ENCODE measurements at places on chromosomes 2 and 18. TPM values are rescaled to one million over a fixed set of nuclear protein-coding genes. Genes with fewer than 3 reads are reported as not detected.

DNA sequence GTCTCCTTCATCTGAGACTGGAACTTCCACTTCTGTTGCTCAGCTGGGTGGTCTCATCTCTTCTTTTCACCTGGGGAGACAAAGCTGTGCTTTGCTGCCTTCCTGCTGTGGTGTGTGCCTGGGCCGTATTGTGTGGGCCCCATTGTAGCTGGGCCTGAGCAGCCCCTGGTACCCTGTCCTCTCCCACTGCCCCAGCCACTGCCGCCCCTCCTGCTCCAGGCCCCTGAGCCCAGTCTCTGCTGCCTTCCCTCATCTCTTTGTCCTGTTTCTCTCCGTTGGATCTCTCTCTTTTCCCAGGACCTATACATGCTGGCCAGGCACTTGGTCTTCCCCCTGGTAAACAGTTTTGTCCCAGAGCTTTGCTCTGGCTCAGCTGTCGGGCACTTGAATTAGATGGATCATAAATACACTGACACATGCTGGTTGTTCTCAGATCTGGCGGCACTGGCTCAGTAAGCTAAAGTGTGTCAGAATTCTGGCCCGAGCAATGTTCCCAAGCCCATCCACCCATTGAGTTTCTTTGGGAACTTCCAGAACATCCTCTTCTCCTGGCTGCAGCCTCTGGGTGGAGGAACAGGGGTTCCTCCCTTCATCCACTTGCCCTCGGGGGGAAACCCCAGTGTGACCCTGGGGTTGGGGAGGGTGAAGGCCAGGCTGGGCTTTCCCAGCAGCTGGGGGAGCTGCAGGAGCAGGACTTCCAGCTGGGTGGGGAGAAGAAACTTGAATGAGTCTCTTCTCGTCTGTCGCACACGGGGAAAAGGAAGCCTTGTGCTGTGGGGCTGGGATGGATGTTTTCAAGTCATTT is 99.0 kb downstream of the DGKD start:
- no peak for DNase-seq

- no peak for DNase-seq
These were observed 20.7 kb downstream of the TOGARAM2 start for GRCh38 chr2:29001806-29002205.

- no peak for DNase-seq
These were observed 19.5 kb upstream of the TFPI start for GRCh38 chr2:187573722-187574121.

GRCh38 chr18:24212939-24213338 is 74.1 kb downstream of the CABYR start:
- no peak for DNase-seq

The TRABD2A gene
- total RNA-seq, result 5.6 TPM

GRCh38 chr18:8548186-8548585 is 61.1 kb upstream of the RAB12 start:
- no peak for DNase-seq

The HOXD9 gene
- 17.0 TPM for total RNA-seq

DNA sequence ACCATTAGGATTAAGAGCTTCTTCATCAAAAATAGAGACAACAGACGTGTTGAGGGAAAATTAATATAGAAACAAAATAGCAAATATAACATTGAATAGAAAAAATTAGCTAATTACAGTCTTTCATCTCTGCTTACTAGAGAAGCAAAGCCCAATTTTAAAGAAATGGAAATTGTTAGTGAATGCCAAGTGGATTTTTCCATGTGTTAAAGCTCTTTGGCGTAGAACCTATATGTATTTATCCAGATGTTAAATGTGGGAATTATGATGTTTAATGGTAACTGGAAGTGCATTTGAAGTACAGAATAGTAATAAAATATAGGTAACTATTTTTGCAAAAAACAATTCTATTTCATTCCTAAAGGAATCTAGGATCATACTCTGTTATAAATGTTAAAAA is 212.0 kb upstream of the COL3A1 start:
- no peak for DNase-seq

DNA sequence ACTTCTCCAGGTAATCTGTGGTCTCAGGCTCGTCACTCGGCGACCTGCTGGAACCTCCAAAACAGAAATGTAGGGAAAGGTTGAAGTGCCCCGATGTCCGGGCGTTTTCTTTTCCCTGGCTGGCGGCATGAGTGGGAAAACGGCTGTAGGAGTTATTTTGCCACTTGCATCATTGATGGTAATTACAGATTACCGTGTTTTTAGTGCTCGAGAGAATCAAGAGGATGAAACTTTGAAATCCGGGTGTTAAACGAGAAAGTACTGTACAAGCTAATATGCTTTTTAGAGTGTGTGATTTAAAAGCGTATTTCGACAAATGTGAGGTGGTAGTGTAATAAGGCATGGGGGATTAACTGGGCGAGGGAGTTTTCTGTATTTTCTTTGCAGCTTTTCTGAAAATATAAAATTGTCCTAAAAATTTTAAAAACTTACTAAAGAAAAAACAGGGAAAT is 819 bp downstream of the GRHL1 start:
- DNase-seq, result no peak

- DNase-seq, result no peak
These were observed 26.8 kb upstream of the MYO1B start for GRCh38 chr2:191218292-191218898.

- no peak for DNase-seq
These were observed 173.5 kb downstream of the ATAD2B start for GRCh38 chr2:23753291-23754010.

The NEU4 gene
- total RNA-seq, result 0.44 TPM

DNA sequence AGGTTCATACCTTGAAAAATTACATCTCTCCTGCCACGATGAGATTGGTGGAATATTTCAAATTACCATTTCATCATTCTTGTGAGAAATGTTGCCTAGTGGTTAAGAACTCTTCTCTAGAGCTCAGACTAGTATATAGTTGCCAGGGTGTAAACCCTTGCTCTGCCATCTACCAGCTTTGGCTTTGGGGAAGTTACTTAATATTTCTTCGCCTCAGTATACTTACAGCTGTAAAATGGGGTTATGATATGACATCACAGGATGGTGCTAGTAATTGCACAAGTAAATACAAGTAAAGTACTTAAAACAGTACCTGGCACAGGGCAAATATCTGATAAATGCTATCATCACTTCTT is 1.5 kb downstream of the SPOPL start:
- no peak for DNase-seq

DNA sequence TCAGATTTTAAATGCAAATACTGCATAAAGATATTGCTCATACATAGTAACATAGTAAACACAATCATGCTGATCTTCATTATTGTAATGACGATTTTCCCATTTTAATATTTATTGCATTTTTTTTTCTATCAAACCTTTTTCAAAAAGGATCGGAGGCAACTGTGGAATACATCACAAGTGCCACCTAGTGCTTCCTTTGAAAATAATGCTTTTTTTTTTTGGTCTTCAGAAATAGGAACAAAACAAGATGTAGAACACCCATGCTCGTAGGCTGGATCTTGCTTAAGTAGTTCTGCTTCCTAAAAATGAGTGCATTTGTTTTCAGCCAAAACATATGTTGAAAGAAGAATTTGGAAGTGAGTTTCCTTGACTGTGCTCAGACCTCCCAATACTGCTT is 35.7 kb upstream of the GPR155 start:
- DNase-seq, result no peak

The CLEC4F gene
- total RNA-seq, result not detected

DNA sequence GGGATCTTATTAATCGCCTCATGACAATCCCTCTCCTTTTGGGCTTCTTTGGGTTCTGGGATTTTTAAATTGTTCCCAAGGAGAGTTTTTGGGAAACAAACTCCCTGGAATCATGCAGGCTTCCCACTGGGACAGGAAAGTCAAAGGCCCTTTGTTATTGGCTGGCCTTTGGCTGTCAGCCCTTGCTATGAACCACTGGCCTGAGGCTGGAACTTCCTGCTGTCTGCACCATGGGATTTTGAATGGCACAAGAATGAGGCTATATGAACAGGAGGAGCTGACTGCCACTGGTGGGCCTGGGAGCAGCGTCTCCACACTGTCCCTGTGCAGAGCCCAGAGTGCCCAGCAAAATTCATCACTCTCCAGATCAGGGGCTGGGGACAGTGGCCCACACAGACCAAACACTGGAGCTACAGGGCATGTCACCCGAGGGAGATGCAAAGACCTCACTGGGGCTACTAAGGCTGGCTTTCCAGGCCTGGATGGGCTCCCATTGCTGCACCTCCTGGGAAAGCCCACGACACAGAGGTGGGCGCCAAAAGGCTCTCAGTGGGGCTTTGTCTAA is 35.7 kb downstream of the STEAP3 start:
- DNase-seq, result no peak

GRCh38 chr2:219919506-219919905 is 292.1 kb downstream of the SLC4A3 start:
- no peak for DNase-seq

The CYP26B1 gene
- total RNA-seq, result 3.9 TPM

DNA sequence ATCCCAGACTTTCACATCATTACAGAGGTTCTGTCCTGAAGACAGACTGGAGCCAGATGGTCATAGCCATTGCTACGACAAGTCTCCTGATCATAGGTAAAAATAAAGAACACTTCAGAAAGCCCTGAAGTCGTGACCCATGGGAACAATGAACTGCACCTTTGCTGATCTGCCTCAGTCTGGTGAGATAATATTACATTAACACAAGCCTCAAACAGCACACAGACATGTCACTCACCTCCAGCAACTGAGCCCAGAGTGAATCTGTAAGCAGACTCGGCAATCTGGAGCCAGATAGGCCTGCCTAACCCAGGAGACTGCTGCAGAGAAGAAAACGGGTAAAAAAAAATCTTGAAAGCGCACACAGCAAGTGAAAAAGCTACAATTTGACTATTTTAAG is 79.2 kb downstream of the SLC25A12 start:
- no peak for DNase-seq

- no peak for DNase-seq
These were observed 6.7 kb downstream of the CRIM1 start for GRCh38 chr2:36362291-36362690.

The GBX2 gene
- not detected for total RNA-seq

GRCh38 chr18:80086281-80086680 is 22.8 kb upstream of the ADNP2 start:
- DNase-seq, result no peak

The COL5A2 gene
- 30.8 TPM for total RNA-seq

GRCh38 chr2:127498386-127498785 is 27.9 kb downstream of the IWS1 start:
- DNase-seq, result no peak

DNA sequence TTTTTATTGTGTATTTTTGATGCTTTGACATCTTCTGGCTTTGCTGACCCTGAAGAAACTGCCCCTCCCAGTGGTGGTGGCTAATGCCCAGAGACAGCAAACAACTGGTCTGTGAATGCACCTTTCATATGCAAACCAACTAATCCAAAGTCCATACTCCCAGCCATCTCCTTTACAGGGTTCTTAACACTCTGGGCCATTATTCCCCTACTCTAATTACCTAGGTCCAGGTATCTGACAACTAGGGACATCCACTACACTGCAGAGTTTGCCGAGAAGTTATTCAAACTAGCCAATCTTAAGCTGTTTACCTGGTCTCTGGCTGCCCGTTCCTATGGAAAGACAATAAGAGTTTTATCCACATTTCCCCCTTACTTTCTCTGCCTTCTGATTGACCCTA is 73.6 kb downstream of the FSHR start:
- no peak for DNase-seq

DNA sequence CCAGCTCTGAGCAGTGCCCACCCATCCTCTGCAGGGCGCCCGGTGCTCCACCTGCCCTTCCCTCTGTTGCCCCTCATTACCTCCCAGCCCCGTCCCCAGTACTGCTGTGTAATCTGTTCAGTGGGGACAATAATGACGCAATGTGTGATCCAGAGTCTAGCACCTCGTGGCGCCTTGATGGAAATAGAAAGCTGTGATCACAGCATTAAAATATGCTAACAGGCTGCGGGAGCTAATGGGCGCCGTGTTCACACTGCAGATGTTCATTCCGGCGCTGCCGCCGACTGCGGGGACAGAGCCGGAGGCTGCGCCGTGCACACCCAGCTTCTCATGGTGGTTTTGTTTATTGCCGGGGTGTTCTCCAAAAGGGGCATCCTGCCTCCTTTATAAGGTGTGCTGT is 235.2 kb downstream of the LDLRAD4 start:
- no peak for DNase-seq

DNA sequence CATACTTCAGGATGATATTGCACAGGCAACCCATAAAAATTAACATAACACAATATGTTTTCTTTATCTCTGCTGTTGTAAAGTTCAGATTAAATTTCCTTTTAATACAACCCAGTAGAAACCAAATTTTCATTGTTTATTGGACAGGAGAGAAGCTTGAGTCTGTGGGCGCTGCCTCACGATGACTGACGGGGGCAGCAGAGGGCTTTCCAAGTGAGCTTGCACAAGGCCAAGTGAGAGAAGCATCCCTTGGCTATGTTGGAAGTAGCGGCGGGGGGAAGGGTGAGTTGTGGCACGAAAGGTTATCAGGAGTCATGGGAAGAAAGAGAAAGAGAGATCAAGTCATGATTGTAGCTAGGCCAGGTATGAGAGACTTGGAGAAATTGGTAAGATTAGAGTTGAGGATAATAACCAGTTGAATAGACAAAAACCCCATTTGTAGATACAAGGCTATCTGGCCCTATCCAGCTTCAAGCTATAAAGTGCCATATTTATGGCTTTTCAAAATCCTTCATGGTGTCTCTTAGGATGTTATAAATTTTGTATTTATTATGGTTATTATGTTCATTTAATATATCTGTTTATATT is 413.7 kb upstream of the FAM98A start:
- no peak for DNase-seq

GRCh38 chr2:12651641-12652040 is 65.1 kb upstream of the TRIB2 start:
- DNase-seq, result no peak

The TSPYL6 gene
- not detected for total RNA-seq

DNA sequence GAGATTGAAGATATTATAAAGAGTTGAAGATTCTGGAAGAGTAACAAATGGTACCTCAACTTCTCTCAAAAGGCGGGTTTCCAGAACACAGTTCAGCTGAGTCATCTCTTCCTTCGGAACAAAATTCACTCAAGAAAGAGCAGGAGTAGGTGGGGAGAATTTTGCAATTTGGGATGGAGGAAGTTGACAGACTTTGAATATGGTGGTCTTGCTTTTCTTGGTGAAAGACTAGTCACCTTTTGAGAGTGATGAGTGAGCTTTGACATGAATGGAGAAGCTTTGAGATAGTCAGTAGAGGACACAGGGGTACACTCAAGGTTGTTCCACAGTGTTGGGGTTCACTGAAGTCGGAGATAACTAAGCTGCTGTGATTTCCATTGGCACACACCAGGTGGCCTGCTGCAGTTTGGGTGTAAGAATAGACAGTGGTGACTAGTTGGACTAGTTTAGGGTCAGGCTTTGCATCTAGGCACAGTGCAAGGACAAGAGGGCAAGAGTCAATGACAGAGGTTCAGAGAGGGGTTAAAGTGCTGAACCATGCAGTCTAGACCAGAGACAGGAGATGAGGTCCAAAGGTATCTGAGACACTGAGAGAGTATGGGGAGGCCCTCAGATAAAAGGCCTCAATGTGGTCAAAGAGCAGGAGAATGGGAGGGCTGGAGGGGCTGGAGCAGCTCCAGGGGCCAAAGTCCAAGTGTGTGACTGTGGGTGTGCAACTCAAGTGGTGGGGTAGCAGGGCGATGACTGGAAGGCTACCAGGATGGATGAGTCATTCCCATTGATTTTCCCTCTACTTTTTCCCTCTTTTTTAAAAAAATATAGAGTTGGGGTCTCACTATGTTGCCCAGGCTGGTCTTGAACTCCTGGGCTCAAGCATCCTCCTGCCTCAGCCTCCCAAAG is 7.7 kb downstream of the CCL20 start:
- no peak for DNase-seq

The KANSL3 gene
- total RNA-seq, result 44.2 TPM

GRCh38 chr2:136527560-136527959 is 237.8 kb upstream of the THSD7B start:
- no peak for DNase-seq

GRCh38 chr2:97727296-97727695 is 13.9 kb downstream of the ZAP70 start:
- DNase-seq, result no peak
